ENCODE measurements at places on chromosomes 5 and 9.

DNA sequence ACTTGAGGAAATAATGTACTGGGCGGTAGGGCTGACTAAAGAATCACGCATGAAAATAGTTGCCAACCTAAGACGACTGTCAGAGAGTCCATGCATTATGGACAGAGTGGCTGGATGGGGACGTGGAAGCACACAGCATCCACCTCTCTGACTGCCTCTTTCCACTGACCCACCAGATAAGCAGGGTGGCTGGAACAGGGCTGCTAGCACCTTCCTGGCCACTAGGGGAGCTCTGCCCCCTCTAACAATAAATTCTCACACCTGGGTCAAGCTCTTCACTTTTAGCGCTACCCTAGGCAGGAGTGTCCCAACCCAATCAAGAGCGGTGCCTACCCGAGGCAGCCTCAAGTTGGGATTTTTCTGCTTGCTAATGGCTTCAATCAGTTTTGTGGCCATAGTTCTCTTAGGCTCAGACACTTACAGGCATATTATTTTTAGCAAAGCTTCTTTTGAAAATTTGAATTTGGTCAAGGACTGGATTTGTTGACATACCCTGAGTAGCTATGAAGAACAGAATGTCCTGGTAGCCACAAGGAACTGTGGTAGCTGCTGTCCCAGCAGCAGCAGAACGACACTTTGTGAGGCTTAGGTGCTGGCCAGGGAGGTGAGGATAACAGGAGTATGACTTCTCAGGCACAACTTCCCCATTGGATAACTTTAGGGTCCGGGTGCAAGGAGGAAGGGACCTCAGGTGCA is 6.9 kb upstream of the TPM2 start:
- DNase-seq: peak; percentile 85

DNA sequence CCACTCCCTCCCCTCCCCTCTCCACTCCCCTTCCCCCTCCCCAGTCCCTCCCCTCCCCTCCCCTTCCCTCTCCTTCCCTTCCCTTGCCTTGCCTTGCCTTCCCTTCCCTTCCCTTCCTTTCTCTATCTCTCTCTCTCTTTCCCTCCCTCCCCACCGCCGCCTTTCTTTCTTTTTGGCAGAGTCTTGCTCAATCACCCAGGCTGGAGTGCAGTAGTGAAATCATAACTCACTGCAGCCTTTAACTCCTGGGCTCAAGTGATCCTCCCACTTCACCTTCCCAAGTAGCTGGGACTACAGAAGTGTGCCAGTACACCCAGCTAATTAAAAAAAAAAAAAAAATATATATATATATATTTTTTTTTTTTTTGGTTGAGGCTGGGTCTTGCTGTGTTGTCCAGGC is 45.5 kb downstream of the IL31RA start:
- DNase-seq: no peak

DNA sequence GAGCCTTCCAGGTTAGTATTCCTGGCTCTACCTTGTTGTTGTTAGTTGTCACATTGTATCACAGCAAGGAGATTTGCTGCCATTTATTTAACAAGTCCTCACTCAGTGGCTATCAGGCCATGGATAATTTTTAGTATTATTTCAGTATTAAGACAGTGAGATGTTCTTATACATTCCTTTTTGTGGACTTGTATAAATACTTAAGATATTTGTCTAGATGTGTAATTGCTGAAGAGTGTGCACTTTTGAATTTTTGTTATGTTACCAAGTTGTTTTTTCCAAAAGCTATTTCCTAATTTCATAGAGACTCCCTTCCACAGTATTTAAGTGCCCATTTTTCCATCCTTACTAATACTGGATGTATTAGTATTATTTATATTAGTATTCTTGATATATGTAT is 22.0 kb downstream of the SLC36A1 start:
- DNase-seq: no peak

DNA sequence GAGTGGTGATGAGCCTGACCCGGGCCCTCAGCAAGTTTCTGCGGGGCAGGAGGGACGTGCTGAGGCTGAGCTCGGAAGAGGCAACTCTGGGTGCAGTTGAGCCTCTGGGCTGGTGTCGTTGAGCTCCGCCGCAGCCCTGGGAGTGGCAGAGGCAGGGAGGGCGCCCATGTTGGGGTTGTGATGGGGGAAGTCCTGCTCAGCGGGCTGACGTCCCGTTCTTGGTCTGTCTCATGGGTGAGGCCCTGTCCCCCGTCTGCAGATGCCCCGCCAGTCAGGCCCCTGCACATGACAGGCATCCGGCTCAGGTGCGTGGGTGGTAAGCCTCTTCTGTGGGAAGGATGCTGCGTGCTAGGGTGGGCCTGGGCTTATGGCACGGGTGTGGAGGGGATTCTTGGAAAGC is 64.3 kb downstream of the RXRA start:
- DNase-seq: peak; percentile 85

GRCh38 chr5:32059761-32060530 is 114.2 kb downstream of the GOLPH3 start:
- no peak for DNase-seq

DNA sequence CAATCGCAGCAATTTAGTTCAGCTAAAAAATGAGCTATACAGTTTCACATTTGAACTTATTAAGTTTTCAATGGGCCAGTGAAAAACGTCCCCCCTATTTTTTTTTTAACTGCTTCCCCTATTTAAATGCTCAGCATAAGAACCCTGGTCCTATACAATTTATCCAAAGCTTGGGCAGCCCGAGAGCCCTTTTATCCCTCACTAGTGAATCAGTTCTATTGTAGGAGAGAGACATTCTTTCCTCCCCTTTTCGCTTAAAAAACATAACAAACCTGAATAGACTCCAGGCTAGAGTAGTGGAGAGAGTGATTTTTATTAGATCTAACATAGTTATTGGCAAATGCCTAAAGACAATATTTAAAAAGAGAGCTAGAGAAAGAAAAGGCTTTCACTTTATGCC is 1.4 kb downstream of the LIX1 start:
- DNase-seq: no peak

DNA sequence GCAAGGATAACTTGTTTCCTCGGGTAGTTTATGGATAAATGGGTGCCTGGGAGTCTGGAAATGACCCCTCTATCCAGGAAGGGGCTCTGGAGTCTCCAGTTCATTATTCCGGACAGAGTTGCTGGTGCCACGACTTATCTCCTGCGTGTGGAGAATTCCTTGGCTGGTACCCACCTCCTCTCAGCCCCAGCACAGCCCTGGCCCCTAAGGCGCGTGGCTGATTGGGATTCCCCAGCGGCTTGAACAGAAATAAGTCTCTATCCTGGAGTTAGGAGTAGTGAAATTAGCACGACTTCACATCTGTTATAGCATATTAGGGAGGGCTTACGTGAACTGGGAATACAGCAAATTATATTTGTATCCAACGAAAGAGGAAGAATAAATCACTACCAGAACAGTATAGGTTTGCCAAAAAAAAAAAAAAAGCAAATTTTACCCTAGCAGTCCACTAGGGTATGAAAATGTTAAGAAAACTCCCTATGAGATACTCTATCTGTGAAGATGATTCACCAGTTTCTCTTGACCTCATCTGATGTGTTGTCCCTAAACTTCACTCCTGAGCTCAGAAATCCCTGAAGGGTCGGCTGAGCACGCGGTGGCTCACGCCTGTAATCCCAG is 172.5 kb upstream of the OTULINL start:
- DNase-seq: no peak

DNA sequence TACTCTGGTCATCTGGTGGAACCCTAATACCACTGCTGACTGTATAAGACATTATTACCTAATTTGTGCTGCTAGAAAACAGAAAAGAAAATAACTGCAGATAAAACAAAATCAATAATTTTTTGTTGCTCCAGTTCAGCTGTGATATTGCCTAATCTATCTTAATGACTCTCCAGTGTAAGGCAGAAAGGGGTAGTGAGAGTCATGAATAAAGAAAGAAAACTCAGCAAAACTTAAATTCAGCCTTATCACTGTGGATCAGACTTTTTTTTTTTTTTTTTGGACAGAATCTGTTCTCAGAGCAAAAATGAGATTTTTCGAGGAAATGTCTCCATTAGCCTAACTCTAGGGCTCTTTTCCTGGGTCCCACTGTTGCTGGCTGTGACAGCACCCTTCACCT is 1.1 kb upstream of the DOCK2 start:
- DNase-seq: no peak

DNA sequence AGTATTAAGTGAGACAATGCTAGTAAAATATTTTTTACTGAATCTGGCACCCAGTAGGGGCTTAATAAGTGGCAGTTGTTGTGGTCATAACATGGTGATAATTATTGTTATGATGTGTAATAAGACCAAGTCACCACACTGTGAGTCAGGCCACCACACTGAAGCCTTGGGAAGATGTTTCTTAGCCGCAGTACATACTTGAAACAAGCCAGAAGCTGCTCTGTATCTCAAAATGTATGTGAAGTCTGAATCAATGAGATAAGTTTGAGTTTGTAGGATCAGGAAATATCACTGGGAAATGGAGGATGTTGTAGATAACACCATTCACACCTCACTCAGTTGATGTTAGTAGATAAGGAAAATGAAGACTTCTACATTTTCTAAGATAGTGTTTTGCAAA is 51.3 kb upstream of the PTPN3 start:
- no peak for DNase-seq

DNA sequence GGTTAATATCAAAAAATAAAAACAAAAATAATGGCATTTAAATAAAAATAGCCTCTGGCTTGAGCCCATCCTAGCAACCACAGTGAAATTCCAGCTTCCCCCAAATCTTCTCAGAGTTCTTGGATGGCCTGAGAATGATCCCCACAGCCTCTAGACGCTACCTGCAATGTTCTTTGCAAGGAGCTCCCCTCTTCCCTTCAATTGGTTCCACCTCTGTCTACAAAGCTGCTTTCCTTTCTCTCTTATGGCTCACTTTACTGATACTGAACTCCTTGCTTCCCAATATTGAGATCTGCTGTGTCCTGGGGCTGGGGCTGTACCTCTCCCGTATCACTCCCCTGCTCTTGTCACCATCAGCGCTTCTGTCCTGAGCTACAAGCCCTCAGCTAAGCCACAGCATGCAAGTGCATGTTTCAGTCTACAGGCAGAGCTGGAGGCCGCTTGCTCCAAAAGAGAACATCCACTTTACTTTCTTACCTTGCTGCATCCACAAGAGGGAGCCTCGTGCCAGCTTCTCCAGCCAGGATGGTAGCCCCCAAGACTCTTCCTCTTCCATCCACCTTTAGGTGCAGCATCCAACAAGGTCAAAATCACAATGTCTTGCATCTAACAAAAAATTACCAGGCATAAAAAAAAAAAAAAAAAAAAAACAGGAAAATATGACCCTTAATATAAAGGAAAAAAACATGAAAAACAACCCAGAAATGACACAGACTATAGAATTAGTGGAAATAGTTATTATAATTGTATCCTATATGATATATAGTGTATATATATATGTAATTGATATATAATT is 57.4 kb upstream of the PRSS3 start:
- DNase-seq: peak; percentile 41

DNA sequence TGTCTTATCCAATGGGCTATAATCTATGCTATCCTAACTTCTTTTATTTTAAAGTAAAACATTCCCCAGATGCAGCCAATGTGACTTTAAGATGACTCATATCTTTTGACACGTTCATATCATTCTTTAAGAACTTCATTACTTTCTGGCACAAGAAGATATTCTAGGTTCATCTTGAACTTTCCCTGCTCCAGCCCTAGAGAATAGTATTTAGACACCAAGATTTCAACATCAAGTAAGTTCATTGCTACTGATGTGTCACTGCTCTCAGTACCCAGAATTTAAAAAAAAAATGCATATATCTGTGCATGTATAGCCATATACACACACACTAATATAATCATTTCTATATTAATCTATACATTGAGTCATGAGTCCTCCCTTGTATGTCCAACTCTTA is 175.2 kb downstream of the SAXO1 start:
- DNase-seq: no peak

DNA sequence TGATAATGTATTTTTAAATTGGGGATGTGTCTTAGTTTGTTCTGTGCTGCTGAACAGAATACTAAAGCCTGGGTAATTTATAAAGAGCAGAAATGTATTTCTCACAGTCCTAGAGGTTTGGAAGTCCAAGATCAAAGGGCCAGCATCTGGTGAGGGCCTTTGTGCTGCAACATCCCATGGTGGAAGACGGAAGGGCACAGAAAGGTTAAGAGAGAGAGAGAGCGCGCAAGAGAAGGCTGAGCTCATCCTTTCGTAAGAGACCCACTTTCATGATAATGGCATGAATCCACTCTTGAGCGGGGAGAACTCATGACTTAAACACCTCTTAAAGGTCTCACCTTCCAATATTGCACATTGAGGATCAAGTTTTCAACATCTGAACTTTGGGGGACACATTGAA is 79.1 kb upstream of the GOLM1 start:
- DNase-seq: no peak

DNA sequence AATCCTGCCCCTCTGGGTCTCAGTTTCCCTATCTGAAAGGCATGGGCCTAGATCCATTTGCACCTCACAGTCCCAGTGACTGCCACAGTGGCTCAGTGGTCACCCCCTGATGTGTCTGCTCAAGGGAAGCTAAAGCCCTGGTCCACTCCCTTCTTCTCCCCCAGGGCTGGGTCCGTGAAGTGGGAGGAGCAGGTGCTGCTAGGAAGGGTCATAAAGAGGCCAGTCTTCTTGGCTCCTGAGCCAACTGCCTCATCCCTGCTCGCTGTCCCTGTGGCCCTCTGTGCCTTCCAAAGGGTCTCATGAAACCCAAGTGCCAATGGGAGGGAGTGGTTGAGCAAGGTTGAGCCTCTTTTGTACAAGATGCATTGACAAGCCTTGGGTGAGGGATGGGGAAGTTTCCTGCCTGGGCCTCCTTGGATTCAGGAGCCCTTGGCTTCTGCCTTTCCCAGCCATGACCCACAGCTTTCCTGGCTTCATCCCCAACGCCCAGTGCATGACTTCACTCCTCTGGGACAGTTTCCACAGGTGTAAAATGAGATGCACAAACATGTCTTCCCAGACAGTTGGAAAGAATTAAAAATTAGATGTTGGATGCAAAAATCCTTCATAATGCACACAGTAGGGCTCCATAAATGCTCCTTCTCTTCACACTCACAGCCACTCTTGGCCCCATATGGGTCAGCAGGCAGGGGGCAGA is 1.6 kb upstream of the SLC6A7 start:
- no peak for DNase-seq

DNA sequence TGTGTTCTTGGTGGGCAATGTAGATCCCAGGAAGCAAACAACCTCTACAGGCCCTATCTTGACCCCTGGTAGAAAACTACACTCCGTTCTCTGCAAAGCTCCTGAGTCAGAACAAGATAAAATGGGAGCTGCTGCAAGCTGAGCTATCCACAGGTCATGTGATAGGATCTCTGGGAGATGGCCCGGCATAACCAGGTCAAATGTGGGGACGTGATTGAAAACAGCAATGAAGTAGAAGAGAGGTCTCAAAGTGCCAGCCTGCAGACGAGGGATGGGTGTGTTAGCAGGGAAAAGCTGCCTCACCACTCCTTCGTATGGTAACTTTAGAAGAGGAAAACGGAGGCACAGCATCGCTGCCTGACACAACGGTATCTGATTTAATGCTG is 25.0 kb downstream of the NRG2 start:
- DNase-seq: no peak
